ENCODE measurements at places on chromosomes 5 and 9.

DNA sequence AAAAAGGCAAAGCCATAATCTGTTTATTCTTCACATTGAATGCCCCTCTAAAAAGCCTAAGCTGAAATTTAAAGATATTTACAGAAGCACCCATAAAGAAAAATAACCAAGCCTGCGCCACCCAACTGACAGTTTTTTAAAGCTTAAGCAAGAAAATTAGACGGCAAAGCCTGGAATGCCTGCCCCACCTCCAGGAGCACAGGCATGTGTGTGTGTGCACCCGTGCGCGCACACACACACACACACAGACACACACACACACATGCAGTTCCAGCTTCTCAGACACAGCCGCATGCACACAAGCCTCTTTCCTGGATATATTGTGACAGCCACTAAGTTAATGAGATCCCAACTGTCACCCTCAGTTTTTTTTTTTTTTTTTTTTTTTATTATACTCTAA, 88.2 kb downstream of the FRMD3 start:
- no peak for DNase-seq

GRCh38 chr9:73805853-73806458, 654.3 kb downstream of the ANXA1 start:
- no peak for DNase-seq

DNA sequence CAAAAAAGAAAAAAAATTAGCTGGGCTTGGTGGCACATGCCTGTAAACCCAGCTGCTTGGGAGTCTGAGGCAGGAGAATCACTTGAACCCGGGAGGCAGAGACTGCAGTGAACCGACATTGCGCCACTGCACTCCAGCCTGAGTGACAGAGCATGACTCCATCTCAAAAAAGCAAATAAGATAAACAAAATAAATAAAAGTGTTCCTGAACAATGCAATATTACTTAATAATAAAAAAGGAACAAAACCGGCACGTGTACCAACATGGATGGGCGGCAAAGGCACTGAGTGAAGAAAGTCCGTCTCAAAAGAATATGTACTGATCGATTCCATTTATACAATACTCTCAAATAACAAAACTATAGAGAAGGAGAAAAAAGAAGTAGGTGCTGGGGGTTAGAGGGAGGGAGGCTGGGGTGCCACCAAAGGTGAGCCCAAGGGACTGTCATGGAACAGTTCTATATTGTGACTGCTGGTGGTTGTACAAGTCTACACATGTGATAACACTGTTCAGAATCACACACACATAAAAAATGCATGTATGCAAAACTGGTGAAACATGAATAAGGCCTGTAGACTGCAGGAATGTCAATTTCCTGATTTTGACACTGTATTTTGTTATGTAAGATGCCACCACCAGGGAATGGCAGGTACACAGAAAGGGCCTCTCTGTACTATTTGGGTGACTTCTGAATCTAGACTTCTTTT, 15.8 kb downstream of the MYO10 start:
- DNase-seq = no peak

DNA sequence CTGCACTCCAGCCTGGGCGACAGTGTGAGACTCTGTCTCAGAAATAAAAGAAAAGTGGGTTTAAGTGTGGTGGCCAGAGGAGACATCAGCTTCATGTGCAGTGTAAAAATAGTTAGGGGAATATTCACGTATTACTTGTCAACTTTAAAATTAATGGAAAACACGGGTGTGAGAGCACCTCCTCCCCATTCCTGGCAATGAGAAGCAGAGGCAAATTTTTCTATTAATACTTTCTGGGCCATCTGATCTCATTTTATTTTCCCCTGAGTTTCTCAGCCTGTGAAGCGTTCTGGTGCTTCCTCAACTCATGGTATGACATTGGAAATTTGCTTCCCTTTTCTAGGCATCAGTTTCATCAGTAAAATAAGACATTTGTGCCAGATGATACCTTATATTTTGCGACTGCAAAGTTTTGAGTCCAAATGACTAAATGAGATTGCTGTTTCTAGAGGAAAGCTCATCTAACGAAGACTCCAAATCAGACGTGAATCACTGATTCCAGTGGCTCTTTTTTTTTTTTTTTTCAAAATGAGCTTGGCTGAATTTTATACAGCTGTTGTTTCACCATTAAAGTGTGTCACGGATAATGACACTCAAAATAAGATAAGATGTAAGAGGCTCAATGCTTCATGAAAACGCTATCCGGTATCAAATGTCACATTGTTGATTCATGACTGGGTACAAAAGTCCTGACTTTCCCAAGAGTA, 104.6 kb downstream of the MSX2 start:
- DNase-seq = no peak

GRCh38 chr9:110130791-110131416, 77.1 kb downstream of the C9orf152 start:
- DNase-seq = no peak

DNA sequence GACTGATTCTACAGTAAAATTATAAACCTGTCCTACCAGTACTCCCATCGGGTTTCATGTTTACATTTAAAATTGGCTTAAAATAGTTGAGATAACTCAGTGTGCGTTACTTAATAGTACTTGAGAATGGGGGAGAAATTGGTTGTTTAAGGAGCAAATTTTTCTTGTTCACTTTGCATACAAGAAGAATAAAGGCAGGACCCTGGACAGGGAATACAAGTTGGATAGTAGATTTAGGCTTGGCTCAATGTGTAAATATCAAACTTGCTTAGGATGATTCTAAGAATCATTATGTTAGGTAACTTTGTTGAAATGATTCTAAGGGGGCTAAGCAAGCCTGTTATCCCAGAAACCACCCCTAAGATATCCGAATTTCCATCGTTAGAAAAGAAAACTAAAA, 448.4 kb upstream of the TLE4 start:
- no peak for DNase-seq

- DNase-seq = no peak
Observed at GRCh38 chr5:178695556-178695955, 34.9 kb downstream of the ZNF354A start.

GRCh38 chr9:135887021-135887507, 20.3 kb downstream of the CAMSAP1 start:
- no peak for DNase-seq

DNA sequence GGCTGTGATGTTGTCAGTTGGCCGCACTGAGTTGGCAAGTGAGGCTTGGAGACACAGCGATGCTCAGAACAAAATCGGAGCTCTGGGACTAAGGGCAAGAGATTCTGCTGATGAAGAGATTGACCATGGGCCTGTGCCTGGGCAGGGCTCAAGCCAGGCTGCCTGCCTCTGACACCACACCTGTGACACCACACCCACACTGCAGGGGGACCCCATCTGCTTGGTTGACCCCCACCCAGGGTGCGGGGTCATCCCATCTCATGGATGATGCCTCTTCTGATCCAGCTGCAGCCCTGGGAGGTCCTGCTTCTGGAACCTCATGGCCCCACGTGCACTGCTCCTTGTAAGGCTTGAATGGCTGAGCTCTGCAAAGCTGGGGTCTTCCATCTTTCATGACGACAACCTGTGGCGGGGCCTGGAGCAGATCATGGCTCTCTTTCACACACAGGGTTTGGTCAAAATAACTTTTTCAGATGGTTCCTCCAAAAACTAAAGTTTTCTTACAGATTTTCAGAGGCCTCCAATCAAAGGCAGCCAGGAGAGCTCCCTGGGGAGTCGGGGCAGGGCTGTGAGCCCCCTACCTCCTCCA, 185.2 kb downstream of the GADD45G start:
- DNase-seq = no peak

DNA sequence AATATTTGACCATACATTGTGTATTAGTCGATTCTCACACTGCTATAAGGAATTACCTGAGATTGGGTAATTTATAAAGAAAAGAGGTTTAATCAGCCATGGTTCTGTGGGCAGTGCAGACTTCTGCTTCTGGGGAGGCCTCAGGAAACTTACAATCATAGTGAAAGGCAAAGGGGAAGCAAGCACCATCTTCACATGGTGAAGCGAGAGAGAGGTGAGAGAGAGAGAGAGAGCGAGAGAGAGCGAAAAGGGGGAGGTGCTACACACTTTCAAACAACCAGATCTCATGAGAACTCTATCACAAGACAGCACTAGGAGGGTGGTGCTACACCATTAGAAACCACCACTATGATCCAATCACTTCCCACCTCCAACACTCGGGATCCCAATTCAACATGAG, 4.1 kb upstream of the GRAMD2B start:
- DNase-seq = no peak

Data from activated CD4-positive, alpha-beta T cell treated with anti-CD3 and anti-CD28 coated beads, Interleukin-2, Interleukin-4, amounts not matched to agents 100 ng/mL and 50 ng/mL, durations not matched to agents 16 hours and 8 hours (primary cell).